Stimulated activated CD8-positive, alpha-beta memory T cell treated with anti-CD3 and anti-CD28 coated beads, Interleukin-15, amount 100 ng/mL, for 48 hours (primary cell): ENCODE measurements at places on chromosomes 16 and 17.

DNA sequence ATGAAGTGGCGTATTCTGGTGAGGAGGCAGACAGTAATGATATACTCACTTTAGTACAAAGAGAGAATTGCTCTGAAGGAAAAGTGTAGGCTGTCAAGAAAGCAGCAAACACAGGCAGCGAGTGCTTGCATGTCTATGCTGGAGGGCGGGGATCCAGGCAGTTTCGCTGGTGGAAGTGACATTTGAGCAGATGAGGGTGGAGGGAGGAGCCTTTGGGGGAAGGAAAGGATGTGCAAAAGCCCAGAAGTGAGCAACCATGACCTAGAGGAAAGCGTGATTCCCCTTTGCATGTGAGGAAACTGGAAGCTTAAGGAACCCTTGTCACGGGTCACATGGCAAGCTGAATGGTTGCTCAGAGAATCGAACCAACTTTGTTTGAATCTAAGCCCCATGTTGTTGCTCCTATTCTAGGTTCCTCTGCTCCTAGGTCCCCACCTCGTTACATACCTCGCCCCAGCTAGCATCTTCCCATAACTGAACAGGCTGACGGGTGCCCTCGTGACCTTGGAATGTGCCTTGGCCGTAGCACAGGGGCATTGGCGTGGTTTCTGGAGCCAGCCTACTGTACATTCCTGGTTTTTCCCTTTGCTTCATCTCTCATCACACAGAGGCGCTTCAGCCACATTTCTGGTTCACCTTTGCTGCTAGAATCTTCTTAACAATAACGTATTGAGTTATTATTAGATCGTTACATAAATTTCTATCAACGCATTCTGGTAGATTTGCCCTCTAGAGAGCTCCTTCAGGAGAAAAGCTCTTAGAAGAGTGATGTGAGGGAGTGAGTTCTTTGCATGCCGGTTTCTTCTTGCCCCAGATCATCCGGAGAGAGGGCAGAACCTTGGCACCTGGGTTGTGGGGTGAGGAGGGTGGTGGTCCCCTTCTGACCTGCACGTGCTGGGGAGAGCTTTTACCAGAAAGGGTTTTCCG lies 191.8 kb downstream of the SNX29 start:
- DNase-seq, result no peak

GRCh38 chr16:1487395-1488053 lies 1.2 kb downstream of the PTX4 start:
- DNase-seq, result no peak

GRCh38 chr16:66207883-66208265 lies 158.6 kb upstream of the CDH5 start:
- DNase-seq, result no peak

DNA sequence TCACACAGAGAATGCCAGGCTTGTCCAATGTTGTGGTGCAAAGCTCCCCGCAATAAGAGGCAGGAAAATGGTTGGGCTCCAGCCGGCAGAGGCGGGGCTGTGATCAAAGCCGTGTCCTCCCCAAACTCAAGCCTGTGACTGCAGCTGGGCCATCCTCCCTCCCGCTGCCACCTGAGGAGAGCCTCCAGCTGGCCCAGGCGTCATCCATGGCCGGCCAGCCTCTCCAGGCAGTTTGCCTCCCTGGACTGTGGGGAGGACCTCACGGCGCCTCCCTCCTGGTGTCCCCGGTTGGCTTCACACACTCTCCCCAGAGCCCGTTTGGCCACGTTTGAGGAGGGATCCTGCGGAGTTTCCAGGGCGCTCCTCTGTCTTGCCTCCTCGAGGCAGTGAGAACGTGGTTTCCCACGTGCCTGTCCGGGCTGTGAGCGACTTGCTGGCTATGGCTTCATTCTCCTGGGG lies 134.1 kb downstream of the IRF8 start:
- DNase-seq, result no peak

- DNase-seq, result no peak
These were observed 8.6 kb downstream of the IGSF6 start for GRCh38 chr16:21643785-21644184.

DNA sequence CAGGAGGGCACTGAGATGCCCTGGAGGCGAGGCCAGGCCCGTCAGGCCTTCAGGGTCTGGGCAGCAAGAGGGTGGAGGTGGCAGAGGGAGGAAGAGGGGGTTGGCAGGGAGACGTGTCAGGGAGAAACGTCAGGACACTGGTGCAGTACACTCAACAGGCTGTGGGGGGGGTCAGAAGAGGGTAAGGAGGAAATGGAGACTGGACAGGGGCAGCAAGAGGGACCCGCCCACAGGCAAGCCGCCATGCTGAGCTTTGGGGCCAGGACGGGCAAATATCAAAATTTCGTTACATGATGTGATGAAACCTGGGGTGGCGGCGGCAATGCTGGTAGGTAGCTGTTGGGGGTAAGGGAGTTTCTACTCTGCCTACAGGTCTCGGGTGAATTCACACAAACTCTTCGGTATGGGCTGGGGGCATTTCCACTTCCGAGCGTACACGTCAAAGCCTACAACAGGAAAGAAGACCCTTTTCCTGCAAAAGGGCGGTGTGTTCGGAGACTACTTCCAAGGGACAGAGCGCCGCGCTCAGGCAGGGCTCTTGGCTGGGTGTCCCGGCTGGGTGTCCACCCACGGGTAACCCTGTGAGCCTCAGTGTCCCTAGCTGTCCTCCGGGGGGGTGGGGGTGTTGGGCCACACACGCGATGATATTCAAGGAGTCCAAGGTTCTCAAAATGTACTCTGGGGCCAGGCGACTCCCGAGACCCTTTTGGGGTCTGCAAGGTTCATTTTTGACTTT lies 43.3 kb upstream of the ATP2A3 start:
- no peak for DNase-seq

DNA sequence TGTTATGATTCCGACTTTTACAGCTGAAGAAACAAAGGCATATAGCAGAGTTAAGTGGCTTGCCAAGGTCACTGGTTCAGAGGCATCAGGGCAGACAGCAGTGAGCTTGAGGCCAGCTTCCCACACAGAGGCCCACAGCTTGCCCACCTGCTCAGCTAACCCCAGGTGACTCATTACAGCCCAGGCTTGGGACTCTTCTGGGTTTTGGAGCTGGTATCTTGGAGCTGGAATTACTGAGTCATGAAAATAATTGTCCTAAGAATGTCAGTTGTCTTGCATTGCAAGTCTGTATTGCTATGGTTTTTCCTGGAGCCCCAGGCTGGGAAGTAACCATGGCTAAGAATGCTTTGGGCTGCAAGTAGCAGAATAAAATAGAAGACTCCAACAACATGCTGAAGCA lies 32.4 kb upstream of the IRX3 start:
- DNase-seq, result no peak

DNA sequence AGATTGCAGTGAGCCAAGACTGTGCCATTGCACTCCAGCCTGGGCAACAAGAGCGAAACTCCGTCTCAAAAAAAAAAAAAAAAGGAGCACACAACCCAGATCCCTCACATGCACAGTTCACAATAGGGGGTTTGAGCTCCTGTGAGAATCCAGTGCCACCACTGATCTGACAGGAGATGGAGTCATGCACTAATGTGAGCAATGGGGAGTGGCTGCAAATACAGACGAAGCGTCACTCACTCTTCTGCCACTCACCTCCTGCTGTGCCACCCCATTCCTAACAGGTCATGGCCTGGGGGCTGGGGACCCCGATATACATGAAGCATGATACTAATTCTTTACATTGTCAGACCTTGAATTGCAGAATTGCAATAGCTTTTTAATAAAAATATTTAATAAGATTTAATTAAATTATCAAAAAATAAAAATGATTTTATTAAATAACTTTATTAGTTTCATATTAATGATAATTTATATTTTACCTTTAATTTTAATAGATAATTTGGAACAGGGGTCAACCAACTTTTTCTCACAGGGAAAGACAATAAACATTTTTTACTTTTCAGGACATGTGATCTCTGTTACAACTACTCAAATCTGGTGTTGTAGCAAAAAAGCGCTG lies 171.4 kb downstream of the COPRS start:
- DNase-seq, result no peak
